ENCODE measurements at places on chromosomes 1 and 21. TPM values are rescaled to one million over a fixed set of nuclear protein-coding genes. Genes with fewer than 3 reads are reported as not detected.

Gene PTTG1IP
- total RNA-seq, result 326 TPM

Gene DNALI1
- total RNA-seq, result not detected

Gene CCDC190
- not detected for total RNA-seq

Gene GUCA2A
- not detected for total RNA-seq

Gene RAD54L
- total RNA-seq, result 5.0 TPM

Gene MX2
- total RNA-seq, result not detected

Gene PDE4B
- total RNA-seq, result 2.8 TPM

Gene SRM
- 284 TPM for total RNA-seq

Gene LDLRAD1
- not detected for total RNA-seq

Gene CCDC185
- not detected for total RNA-seq

Gene NBPF20
- 8.5 TPM for total RNA-seq

Gene YOD1
- total RNA-seq, result 19.2 TPM

Gene PAQR7
- 4.4 TPM for total RNA-seq

Gene C1orf74
- total RNA-seq, result 6.8 TPM

Gene URB1
- total RNA-seq, result 43.5 TPM

Gene PTPN22
- total RNA-seq, result 0.89 TPM

Gene COL6A2
- total RNA-seq, result 0.61 TPM

Gene DIRAS3
- total RNA-seq, result not detected

Gene SLC6A9
- total RNA-seq, result 62.2 TPM

Gene HES4
- 42.6 TPM for total RNA-seq

Gene OR2M2
- total RNA-seq, result not detected

Gene PROK1
- total RNA-seq, result not detected

Gene ANKRD65
- total RNA-seq, result 0.86 TPM

Gene GBP4
- 0.05 TPM for total RNA-seq

Gene FABP3
- total RNA-seq, result not detected

Gene SCAMP3
- 80.6 TPM for total RNA-seq

Gene CFHR3
- not detected for total RNA-seq

Gene NHLH2
- not detected for total RNA-seq

Gene BTBD8
- total RNA-seq, result 1.8 TPM

Data from MCF 10A (cell line).